MV-4-11 (cell line): ENCODE measurements at places on chromosomes 4 and X.

- no peak for DNase-seq
Measured at GRCh38 chr4:87100168-87100567, 120.2 kb downstream of the KLHL8 start.

- DNase-seq = no peak
Measured at GRCh38 chrX:40143001-40143400, 45.2 kb upstream of the BCOR start.

DNA sequence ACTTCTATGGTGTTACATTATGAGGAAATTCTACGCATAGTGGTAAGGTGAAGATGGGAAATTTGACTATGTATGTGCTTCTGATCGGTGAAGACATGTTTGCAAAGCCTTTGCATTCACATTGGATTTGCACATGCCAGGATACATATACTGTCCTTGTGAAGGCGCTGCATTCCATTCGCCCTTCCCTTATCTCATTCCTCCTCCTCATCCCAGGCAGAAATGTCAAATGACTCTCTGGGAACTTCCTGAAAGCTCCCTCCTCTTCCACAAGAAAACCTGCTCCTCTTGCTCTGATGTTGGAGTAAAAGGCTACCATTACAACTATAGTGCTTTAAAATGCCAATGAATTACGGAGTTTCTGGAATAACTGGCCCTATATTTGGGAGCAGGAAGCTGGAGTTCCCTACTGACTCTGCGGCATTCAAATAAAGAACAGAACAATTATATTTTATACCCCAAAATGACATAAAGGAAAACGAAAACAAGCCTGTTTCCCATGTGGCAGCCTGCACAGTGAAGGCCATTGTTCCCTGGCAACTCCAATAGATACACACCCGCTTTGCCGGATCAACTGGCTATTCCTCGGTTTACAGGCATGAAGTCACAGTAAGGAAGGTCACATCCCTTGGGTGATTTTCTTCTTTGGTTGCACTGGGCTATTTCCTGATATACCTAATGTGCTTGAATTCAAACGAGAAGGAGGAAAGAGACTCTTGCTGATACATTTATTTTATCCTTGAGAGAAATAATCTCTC is 84.5 kb downstream of the AREG start:
- DNase-seq = no peak

- DNase-seq = no peak
Measured at GRCh38 chr4:19224820-19225219, 1026.9 kb upstream of the SLIT2 start.

DNA sequence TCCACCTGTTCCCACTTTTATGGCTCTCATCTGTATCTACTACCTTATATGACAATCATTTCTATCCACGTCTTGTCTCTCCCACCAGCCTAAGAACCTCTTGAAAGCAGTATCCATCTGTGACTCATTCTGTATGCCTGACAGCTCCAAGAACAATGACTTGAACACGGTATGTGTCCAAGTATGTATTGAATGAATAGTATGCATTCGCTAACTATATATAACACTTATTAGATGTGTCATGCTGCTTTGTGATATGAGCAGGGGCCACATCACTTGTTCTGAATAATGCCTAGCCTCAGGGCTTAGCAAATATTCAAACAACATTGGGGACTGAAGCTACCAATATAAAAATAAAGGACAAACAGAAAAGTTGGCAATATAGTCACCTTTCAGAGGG is 4.9 kb downstream of the OPHN1 start:
- no peak for DNase-seq
